ENCODE measurements at places on chromosomes 13 and 19.

- no peak for DNase-seq
These were observed 6.1 kb upstream of the ERVV-1 start for GRCh38 chr19:53007606-53008005.

DNA sequence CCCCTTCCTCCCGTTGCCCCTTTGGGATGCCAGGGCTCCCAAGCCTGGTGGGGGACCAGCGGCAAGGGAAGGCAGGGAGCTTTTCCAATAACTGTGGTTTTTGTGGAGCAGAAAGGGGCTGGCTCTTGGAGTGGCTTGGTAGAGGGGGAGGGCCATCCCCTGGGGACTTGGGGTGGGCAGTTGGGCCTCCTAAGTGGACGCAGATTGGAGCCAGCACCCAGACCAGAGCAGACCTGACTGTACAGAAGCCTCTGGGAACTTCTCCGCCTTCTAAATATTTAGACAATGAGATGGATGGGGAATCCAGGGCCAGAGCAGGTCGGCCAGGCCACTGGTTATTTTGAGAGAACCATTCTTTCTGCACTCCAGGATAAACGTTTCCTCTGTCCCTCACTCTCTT lies 4.2 kb downstream of the PTGIR start:
- no peak for DNase-seq

DNA sequence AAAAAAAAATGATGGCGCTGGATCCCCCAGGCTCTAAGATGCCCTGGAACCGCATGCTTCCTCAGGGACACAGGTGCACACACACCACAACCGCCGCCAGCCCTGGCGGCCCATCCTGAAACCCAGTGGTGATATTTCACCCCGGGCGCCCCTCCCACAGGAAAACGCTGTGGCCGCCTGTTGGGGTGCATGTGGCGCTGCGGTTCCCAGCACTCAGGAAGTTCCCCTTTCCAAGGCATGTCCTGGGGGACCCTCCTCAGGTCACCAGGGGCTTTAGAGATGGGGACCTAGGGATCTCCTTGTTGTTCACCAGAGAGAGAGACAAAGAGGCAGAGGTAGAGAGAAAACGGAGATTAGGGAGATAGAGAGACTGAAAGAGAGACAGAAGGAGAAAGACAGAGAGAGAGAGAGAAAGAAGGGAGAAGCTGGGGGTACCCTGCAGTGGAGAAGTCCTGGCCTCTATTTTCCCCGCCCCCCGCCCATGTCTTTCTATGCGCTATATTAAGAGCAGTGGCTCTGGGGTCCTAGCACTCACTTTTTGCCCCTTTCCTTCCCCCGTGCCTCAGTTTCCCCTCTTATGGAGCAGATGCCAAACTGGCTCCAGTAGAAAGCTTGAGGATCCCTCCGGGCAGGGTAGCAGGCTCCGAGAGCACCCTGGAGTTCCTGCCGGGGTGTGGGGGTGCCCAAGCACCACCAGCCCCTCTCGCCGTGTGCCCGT lies 2.3 kb downstream of the ADGRE2 start:
- no peak for DNase-seq

GRCh38 chr13:43484432-43485225 lies 302.1 kb downstream of the ENOX1 start:
- no peak for DNase-seq

GRCh38 chr19:16676101-16676798 lies 15.3 kb downstream of the TMEM38A start:
- DNase-seq, result no peak

- no peak for DNase-seq
These were observed 26.4 kb downstream of the PTPRS start for GRCh38 chr19:5314012-5314906.

- DNase-seq, result no peak
These were observed 5.9 kb downstream of the CD37 start for GRCh38 chr19:49340865-49341718.

DNA sequence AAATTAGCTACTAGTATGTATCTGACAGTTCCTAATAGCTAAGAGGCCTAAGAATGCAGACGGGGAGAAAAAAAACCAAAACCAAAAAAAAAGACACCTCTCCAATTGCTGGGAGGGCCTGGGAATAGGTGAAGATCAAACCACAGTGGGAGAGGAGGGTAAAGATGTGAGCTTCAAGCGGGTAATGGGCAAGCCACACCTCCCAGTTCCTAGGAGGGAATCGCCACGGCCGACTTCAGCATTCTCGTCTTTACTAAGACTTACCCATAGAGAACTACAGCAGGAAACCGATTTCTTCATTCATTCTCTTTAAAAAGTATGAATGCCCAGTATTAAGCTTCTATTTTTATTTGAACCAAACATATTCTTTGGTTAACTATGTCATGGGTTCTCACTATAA lies 5.6 kb upstream of the EEF1AKMT1 start:
- DNase-seq, result no peak

DNA sequence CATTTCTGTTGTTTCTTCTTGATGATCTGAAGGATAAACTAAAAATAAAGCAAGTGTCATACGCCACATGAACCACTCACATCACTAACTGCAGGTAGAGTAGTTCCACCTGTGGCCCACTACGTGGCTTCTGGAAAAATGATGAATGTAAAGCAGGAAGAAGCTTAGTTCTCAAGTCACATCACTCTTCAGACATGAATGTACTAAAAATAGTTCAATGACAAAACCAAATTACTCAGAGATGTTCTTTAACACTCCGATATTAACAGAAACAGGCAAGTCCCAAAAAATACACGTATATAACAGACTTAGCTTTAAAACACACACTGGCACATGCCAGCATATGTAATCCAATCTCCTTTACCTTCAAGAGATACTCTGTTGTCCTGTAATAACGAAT lies 21.6 kb downstream of the RAB20 start:
- DNase-seq, result no peak

DNA sequence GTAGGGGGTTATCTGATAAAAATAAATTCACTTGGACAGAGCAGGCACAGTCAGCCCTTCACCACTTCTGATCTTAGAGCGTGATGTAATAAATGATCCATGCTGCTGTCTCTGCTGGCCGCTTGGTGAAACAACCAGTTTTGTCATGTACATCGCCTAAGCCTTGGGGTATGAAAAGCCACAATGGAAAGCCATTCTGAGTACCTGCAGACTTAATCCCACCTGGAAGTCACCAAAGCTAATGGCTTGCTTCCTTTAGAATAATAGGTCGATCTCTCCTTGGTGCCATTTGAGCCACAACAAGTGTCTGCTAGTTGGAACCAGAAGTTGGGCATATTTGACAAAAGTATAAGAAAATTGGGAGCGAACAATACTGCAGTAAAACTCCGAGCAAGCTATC lies 1649.7 kb upstream of the SPRY2 start:
- no peak for DNase-seq

DNA sequence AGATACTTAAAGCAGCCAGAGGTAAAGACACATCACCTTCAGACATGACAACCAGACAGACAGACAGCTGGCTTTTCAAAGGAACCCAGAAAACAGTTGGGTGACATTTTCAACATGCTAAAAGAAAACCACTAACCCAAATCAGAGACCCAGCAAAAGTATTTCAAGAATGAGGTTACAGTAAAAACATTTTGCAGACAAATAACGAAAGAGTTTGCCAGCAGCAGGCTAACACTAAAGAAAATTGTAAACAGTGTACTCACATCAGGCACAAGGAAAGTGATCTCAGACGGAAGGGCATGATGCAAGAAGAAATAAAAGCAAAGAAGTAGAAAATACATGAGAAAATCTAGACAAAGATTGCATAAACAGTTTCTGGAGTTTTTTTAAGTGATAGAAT lies 46.4 kb downstream of the AP1M1 start:
- no peak for DNase-seq

GRCh38 chr19:23993440-23993839 lies 78.8 kb downstream of the ZNF726 start:
- no peak for DNase-seq

GRCh38 chr19:43367822-43368221 lies 14.3 kb downstream of the CD177 start:
- no peak for DNase-seq

DNA sequence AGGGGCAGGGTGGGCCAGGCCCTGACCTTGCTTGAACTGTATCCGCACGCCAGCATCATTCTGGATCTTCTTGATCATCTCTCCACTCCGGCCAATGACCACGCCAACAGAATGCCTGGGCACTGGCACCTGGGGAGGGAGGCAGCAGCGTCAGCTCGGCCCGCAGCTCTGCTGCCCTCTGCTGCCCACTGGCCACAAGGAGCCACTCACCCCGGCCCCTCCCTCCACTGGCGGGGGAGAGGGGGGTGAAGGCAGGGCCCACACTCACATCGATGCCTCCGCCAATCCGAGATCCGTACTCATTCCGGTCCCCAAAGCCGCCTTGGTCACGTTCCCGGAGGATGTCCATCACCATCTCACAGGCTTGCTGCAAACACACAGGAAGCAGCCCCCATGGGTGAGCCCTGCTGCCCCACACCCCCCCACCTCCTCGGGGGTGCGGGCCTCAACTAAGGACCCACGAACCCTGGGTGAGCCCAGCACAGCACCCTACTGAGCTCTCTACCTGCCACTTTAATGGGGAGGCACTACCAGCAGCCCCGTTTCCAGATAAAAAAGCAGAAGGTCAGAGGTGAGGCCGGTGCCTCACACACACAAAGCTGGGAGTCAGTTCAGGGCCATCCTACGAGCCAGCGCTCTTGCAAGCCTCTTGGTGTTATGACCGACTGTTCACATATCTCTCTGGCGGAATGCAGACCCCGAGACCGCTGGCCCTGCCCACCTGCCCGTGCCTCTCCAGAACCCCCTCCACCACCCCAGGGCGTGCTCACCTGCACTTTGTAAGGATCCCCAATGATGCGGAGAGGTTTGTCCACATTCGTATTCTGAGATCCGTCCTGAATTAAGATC lies 6.7 kb downstream of the KHSRP start:
- peak; percentile 75 for DNase-seq

- DNase-seq, result no peak
These were observed 2.8 kb downstream of the RASA3 start for GRCh38 chr13:114129649-114130062.

DNA sequence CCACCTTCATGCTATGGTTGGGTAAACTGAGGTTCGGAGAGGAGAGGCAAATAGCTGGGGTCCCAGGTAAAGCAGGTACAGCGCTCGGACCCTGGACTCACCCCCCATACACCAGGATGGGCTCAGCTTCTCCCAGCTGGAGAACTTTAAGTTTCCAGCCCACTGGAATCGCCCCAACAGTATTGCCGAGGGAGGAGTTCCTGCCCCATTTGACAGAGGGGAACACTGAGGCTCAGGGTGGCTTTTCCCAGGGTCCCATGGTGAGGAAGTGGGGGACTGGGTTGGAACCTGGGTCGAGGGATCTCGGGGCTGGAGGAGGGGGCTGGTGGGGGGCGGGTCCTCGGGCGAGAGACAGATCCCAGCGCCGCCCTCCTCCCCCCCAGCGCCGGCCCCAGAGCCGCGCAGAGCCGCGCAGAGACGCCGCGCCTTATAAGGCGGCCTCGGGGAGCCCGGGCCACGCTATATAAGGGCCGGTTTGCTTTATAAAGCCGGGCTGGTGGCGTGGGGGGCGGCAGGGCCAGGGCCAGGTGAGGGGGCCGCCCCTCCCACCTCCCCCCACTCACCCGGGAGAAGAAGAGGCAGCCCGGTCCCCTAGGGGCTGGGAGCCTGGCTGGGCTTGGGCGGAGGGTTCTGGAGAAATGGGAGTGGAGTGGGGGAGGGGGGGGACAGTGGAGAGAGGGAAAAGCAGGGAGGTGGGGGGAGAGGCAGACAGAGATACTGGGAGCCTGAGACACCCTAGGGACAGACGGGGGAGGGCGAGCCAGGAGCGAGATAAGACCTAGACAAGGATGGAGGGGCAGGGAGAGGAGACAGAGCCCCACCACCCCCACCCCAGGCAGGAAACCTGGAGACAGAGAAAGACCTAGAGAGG lies 1.1 kb downstream of the CNN1 start:
- DNase-seq, result peak; percentile 80

DNA sequence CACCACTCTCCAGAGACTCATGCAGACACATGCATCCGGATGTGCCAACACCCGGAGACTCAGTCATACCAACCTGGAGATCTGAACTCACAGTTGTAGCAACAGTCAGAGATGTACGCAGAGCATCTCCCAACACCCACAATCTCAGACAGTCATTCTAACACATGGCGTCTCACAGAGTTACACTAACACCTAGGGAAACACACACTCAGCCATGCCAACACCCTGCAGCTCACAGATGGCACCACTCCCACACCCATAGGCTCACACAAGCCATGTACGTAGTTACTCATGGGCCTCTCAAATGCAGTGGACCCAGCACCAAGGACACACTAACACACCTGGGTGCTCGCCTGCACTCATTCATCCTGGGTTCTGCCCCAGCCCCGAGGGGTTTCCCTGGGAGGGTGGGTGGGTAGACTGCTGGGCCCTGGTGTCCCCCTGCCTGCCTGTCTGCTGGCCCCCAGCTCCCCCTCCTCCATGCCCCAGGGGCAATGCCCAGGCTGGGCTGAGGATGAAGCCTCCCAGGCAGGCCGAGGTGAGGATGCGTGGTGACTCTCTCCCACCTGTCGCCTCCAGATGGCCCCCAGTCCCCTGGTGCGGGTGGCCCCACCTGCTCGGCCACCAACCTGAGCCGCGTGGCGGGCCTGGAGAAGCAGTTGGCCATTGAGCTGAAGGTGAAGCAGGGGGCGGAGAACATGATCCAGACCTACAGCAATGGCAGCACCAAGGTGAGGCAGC lies 10.0 kb downstream of the PKN1 start:
- no peak for DNase-seq

- DNase-seq, result no peak
These were observed 226.5 kb downstream of the MYO16 start for GRCh38 chr13:108855737-108856387.

Measured in iPS-NIHi11 (cell line).